Chondrocyte (in vitro differentiated cells): ENCODE measurements at places on chromosomes 2 and 18. TPM values are rescaled to one million over a fixed set of nuclear protein-coding genes. Genes with fewer than 3 reads are reported as not detected.

Gene ITGAV
- total RNA-seq = 289 to 452 TPM (median 442 TPM) in 3 replicates

Gene SERPINB4
- not detected in 3 replicates for total RNA-seq

Gene UGT1A8
- total RNA-seq = not detected in 3 replicates

Gene CLASP1
- total RNA-seq = 56.0 to 71.3 TPM (median 57.9 TPM) in 3 replicates

Gene PRKCE
- 8.6 to 12.0 TPM (median 9.6 TPM) in 3 replicates for total RNA-seq

Gene POTEE
- total RNA-seq = 0.15 to 1.2 TPM (median 0.92 TPM) in 3 replicates

Gene EGR4
- not detected in 3 replicates for total RNA-seq

Gene KCNJ13
- total RNA-seq = not detected in 3 replicates

Gene ZNF407
- 9.5 to 15.3 TPM (median 10.4 TPM) in 3 replicates for total RNA-seq

Gene ANKRD30BL
- not detected in 3 replicates for total RNA-seq

Gene LCT
- not detected in 3 replicates for total RNA-seq

Gene EHD3
- total RNA-seq = 22.3 to 29.9 TPM (median 24.0 TPM) in 3 replicates

Gene GCG
- 0.31 TPM in 1 of 3 replicates, not detected in the others for total RNA-seq

Gene VWC2L
- total RNA-seq = not detected in 3 replicates

Gene EN1
- total RNA-seq = not detected in 3 replicates

- no peak for DNase-seq
- peak overlapping the region; percentile 99 for H3K27ac ChIP-seq
- H3K4me1 ChIP-seq = peaks cover 33% of the 10 kb centered on the region
- H3K27me3 ChIP-seq = no peaks in the 10 kb centered on the region
- H3K4me3 ChIP-seq = peak overlapping the region; percentile 77
Measured at GRCh38 chr2:70141902-70142589, 48.8 kb downstream of the C2orf42 start.

- no peak for DNase-seq
- H3K27ac ChIP-seq = no peak overlapping the region
- H3K4me1 ChIP-seq = no peaks in the 10 kb centered on the region
- H3K36me3 ChIP-seq = no peaks in the 10 kb centered on the region
- H3K27me3 ChIP-seq = peaks cover 8% of the 10 kb centered on the region
Measured at GRCh38 chr18:76275727-76276313, 219.2 kb downstream of the ZNF516 start.

DNA sequence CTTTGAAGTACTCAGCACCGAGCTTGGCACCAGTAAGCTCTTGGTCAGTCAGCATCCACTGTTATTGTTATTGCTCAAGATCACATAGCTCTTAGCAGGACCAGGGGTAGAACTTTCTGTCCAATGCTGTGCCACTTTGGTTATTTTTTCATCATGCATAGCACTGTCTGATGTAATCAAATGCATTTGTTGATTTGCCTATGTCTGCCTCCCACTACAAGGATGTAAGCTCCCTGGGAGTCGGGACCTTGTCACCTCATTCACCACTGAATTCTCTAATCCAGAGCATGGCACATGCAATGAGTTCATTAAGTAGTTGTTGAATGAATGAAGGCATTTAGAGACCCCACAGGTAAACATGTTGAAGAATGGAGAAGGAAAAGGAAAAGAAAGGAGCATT lies 29.0 kb upstream of the DLX1 start:
- H3K4me1 ChIP-seq = peaks cover 23% of the 10 kb centered on the region
- no peak for DNase-seq
- H3K27ac ChIP-seq = no peak overlapping the region
- H3K4me3 ChIP-seq = no peak overlapping the region
- H3K27me3 ChIP-seq = no peaks in the 10 kb centered on the region

DNA sequence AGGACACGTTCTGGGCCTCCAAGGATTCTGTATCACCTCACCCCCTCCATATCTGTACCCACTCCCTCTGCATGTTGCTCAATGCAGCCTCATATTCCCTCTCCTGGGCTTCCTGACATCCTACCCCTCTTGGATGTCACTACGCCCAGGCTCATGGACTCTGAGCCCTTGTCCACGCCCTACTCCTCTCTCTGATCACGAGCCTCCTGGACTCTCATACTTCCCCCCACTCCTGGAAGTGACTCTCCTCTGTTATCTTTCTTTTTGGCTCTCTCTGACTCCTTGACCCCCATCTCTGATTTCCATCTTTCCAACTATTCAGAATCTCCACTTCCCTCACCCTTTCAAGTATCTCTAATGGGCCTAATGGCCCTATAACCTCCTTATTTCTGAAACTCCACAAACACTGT lies 2.1 kb downstream of the TMEM198 start:
- peaks cover 29% of the 10 kb centered on the region for H3K4me1 ChIP-seq
- no peak overlapping the region for H3K4me3 ChIP-seq
- no peak for DNase-seq
- H3K27me3 ChIP-seq = no peaks in the 10 kb centered on the region
- peaks cover 17% of the 10 kb centered on the region for H3K36me3 ChIP-seq
- H3K27ac ChIP-seq = no peak overlapping the region

DNA sequence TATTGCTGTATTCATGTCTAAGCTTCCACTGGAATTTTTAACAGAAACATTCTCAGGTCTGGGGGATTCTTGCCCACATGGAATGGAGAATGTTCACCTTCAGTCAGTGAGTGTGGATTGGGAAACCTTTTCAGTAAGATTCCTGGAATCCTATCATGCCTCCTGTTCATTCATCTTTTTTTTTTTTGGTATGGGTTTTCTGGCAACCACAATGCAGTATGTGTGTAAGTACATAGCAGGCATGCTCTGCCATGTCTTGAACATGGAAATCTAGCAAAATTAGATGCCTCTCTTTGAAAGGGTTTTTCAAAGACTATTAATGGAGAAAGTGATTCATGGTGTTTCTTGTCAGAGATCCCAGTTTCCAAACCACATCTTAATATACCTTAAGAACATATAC lies 176.5 kb downstream of the LTBP1 start:
- H3K4me3 ChIP-seq = no peak overlapping the region
- peaks cover 30% of the 10 kb centered on the region for H3K4me1 ChIP-seq
- H3K27ac ChIP-seq = no peak overlapping the region
- DNase-seq = no peak

GRCh38 chr2:186737732-186738508 lies 44.1 kb downstream of the FAM171B start:
- no peaks in the 10 kb centered on the region for H3K27me3 ChIP-seq
- no peak for DNase-seq
- H3K27ac ChIP-seq = no peak overlapping the region
- H3K4me1 ChIP-seq = peaks cover 2% of the 10 kb centered on the region
- H3K4me3 ChIP-seq = no peak overlapping the region
- H3K36me3 ChIP-seq = peaks cover 2% of the 10 kb centered on the region

DNA sequence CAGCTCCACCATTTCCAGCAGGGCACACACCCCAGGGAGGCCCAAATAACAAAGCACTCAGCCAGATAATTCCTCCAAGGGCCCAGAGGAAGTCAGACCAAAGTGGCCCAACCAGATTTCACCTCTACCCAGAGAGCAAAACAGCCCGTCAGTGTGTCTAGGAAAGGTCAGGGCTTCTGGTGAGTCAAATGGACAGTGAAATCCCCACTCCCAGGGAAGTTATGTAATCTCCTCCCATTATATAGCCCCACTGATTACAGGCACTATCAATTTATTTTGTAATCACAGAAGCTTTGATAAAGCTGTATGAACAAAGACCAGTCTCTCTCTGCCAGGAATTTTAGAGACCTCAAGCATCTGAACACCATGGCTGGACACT lies 4.0 kb downstream of the B4GALT6 start:
- H3K36me3 ChIP-seq = no peaks in the 10 kb centered on the region
- no peak overlapping the region for H3K27ac ChIP-seq
- no peaks in the 10 kb centered on the region for H3K27me3 ChIP-seq
- peaks cover 22% of the 10 kb centered on the region for H3K4me1 ChIP-seq

DNA sequence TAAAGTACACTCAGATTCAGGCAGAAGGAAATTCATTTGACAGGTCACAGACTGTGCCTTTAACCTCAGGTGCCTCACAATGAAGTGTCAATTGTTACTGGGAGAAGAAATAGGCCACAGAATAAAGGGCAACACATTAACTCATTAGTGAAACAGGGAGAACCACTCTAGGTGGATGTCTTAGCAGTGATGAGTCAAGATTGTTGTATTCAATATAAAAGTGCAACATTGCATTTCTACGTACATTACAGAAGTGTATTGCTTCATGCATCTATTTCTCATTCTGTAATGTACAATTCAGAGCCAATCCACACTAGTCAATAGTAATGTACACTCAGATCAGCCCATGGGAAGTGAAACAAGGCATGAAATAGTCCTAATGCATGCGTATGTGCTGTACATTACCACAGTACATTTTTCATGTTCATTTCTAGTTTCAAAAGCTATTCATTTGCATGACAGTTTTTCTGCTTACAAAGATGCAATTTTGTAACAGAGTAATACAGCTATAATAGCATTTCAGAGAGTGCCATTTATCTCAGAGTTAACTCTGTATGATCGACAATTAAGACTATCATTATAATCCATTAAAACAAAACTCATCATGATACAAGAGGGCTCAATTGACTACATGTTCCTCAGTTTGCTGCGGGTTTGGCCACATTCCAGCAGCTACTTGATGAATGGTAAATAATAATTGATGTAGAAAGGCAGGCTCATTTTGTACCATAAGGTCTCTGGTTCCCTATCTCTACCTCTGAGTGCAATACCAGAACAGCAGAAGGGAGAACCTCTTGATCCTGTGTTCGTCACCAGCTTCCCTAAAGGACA lies 12.2 kb upstream of the ARL5A start:
- DNase-seq = no peak
- H3K36me3 ChIP-seq = no peaks in the 10 kb centered on the region
- H3K4me1 ChIP-seq = peaks cover 20% of the 10 kb centered on the region
- no peak overlapping the region for H3K27ac ChIP-seq
- H3K4me3 ChIP-seq = no peak overlapping the region
- H3K27me3 ChIP-seq = no peaks in the 10 kb centered on the region

- H3K27me3 ChIP-seq = peaks cover 11% of the 10 kb centered on the region
- no peak overlapping the region for H3K4me3 ChIP-seq
- peaks cover 1% of the 10 kb centered on the region for H3K4me1 ChIP-seq
- no peak overlapping the region for H3K27ac ChIP-seq
Measured at GRCh38 chr18:79554945-79555645, 124.5 kb upstream of the CTDP1 start.

- peaks cover 61% of the 10 kb centered on the region for H3K27me3 ChIP-seq
- H3K27ac ChIP-seq = no peak overlapping the region
- H3K4me3 ChIP-seq = peak overlapping the region; percentile 59
- no peak for DNase-seq
- H3K4me1 ChIP-seq = peaks cover 13% of the 10 kb centered on the region
Measured at GRCh38 chr2:153477636-153478288, 800 bp downstream of the RPRM start.

DNA sequence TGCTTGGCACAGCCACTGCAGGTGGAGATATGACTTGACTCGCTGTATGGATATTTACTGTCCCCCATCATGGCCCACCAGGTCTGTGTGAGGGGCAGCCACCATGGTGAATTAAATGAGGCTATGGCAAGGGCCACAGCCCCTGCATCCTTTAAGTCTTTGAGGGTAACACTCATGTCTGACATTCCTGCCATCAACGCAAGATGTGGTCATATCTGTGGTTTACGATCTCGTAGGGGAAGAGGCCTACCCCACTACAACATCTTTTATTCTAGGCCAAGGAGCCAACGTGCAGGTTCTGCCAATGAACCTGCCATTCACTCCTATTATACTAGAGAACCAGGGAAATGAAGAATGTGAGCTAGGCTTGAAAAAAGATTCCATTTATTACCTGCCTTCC lies 381.6 kb upstream of the ID2 start:
- no peaks in the 10 kb centered on the region for H3K27me3 ChIP-seq
- no peak overlapping the region for H3K4me3 ChIP-seq
- no peak overlapping the region for H3K27ac ChIP-seq
- H3K36me3 ChIP-seq = no peaks in the 10 kb centered on the region
- peaks cover 10% of the 10 kb centered on the region for H3K4me1 ChIP-seq

- peaks cover 1% of the 10 kb centered on the region for H3K36me3 ChIP-seq
- H3K27ac ChIP-seq = no peak overlapping the region
- peaks cover 22% of the 10 kb centered on the region for H3K4me1 ChIP-seq
- DNase-seq = no peak
Measured at GRCh38 chr2:177784745-177785067, 287.9 kb downstream of the PDE11A start.

DNA sequence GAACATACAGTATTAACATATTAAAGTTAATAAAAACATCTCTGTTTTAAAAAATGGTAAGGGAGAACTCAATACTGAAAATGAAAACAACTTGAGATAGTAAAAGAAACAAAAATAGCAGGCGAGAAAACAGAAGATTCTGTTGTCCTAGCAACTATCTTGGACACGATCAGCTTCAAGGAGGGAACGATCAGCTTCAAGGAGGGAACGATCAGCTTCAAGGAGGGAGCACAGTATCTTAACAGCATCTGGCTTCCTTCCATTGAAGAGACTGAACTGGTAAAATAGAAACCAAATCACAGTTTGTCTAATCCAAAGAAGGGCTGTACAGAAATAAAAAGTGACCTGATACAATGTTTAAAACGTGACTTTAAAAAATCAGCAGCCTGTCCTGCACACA lies 51.8 kb downstream of the NDUFA10 start:
- DNase-seq = no peak
- peaks cover 54% of the 10 kb centered on the region for H3K36me3 ChIP-seq
- no peaks in the 10 kb centered on the region for H3K4me1 ChIP-seq
- H3K27ac ChIP-seq = no peak overlapping the region
- H3K27me3 ChIP-seq = no peaks in the 10 kb centered on the region
- H3K4me3 ChIP-seq = no peak overlapping the region

- H3K4me3 ChIP-seq = no peak overlapping the region
- H3K36me3 ChIP-seq = peaks cover 27% of the 10 kb centered on the region
- no peak overlapping the region for H3K27ac ChIP-seq
- H3K27me3 ChIP-seq = no peaks in the 10 kb centered on the region
- no peaks in the 10 kb centered on the region for H3K4me1 ChIP-seq
Measured at GRCh38 chr2:128016620-128017019, 11.2 kb downstream of the SAP130 start.

DNA sequence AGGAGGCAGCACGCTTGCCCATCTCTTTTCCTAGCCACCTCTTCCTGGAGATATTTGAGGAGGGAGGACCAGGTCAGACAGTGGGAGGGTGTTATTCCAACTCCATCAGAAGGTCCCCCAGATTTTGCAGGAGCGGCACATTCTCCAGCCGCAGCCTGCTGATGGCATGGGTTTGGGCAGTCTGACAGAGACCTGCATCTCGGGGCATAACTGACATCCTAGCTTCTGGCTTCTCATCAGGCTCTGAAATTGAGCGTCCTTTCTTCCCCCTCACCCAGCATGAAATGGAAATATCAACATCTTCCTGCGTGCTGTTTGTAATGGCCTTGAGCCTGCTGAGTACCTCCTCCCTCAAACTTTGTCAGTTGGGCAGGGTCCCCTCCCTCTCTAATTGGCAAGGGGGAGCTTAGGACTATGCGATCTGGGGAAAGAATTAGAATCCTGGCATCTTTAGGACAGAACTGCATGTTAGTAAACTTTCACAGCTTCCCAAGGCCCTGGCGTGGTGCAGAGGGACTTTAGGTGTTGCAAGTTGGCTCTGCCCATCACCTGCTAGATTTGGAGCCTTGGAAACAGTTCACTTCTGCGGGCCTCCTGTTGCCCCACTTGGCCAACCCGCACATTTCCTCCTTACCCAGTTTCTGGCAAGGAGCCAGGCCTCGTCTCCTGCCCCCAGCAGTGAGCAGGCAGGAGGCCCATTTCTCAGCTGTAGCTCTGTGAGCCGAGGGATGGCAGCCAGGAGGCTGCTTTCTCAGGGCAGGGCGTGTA lies 2.2 kb downstream of the ITM2C start:
- no peak for DNase-seq
- peak overlapping the region; percentile 87 for H3K4me3 ChIP-seq
- no peaks in the 10 kb centered on the region for H3K36me3 ChIP-seq
- H3K27me3 ChIP-seq = no peaks in the 10 kb centered on the region
- peak overlapping the region; percentile 87 for H3K27ac ChIP-seq
- peaks cover 53% of the 10 kb centered on the region for H3K4me1 ChIP-seq
